ENCODE measurements at places on chromosomes 3 and 15.

DNA sequence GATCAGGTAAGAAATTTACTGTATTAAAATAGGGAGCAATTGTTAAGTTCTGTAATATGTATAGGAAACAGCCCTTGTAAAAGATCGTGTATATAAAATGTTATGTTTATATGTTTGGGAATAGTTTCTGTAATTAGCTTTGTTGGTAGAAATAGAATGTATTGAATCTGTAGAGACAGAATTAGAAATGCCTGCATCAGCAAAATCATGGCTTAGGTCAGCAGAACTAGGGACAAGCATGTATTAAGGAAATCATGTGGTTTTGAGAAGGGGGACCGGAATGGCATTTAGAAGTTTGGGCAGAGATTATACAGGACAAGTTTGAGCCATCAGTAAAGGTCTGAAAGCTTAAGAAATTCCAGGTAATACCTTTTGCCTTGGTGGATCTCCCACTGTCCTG, 177.9 kb downstream of the ERC2 start:
- H3K27ac ChIP-seq, result no peak overlapping the region
- H3K36me3 ChIP-seq, result no peaks in the 10 kb centered on the region
- no peak for DNase-seq
- H3K4me3 ChIP-seq, result no peak overlapping the region
- no peaks in the 10 kb centered on the region for H3K27me3 ChIP-seq

DNA sequence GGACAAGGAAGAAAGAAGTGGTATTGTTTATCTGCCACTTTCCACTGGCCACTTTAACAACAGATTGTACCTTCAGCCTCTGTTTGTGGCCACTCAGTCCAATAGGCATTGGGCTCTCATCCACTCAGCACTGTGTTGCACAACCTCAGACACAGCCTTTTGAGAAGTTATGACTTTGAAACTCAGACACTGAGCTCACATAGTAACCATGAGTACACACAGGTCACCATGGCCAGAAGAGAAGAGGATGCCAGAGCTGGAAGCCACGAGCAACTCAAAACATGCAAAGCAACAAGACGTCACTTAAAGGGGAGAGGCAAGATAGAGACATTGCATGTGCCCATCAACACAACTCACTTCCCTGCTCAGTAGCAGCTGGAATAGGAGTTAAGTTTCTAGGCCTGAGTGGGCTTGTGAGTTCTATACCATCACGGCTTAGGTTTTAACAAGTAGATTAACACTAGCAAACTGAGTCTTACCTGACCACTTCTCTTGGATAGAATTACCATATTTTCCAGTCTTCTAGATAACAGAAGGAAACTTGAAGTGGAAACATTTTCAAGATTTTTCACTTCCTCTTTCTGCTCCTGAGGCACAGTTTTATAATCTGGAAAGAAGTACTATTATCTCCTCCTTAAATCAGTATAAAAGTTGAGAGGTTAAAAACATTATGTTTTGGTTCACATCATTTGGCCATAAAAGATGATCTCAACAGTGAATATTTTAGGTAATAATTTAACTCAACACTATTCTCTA, 103.5 kb downstream of the IMPG2 start:
- no peak overlapping the region for H3K27ac ChIP-seq
- no peak overlapping the region for H3K4me3 ChIP-seq
- H3K27me3 ChIP-seq, result no peaks in the 10 kb centered on the region
- DNase-seq, result peak; percentile 21

- H3K27ac ChIP-seq, result no peak overlapping the region
These were observed 25.5 kb downstream of the CHP1 start for GRCh38 chr15:41256577-41257038.

- no peaks in the 10 kb centered on the region for H3K27me3 ChIP-seq
- H3K36me3 ChIP-seq, result no peaks in the 10 kb centered on the region
- no peak overlapping the region for H3K4me3 ChIP-seq
- peaks cover 5% of the 10 kb centered on the region for H3K4me1 ChIP-seq
- no peak overlapping the region for H3K27ac ChIP-seq
These were observed 418.5 kb downstream of the SHQ1 start for GRCh38 chr3:72429589-72430353.

DNA sequence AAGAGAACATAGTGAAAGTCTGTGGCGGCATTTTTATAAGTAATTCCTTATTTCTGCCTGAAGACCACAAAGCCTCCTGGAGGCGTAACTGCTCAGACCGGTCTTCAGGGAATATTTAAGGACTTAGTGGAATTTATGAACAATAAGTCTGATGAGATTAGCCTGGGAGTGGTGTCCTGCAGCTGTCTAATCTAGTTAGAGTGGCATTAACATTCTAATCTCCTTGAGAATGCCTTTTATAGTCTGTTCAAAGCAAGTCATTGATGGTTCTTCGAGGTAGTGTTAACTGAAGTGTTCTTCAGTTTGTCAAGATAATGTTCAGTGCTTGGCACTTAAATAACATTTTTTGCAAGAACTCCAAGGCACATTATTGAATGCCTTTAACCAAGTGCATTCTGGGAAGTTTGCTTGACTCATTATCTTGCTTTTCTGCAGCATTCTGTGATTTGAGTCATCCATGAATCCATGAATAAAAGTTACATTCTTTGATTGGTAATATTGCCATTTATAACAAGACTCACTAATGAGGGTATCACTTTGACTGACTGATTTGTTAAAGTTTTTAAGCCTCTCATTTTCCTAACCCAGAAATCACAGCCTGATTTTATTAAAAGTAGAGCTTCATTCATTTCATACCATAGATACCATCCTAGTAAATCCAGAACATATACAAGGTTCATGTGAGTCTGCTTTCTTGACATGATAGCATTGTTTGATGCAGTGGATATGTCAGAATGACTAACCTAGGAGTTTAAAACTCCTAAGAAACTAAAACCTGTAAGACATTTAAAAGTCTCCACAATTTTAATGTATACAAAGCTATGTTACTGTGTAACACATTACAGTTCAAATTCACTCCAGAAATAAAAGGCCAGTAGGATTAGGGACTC, 12.5 kb downstream of the RBM5 start:
- no peak overlapping the region for H3K27ac ChIP-seq
- H3K27me3 ChIP-seq, result no peaks in the 10 kb centered on the region
- no peaks in the 10 kb centered on the region for H3K4me1 ChIP-seq
- no peak overlapping the region for H3K4me3 ChIP-seq
